ENCODE measurements at places on chromosomes 5 and 9.

GRCh38 chr5:52010454-52010853 lies 627.2 kb downstream of the ISL1 start:
- DNase-seq, result no peak

- DNase-seq, result no peak
Observed at GRCh38 chr5:138542180-138542955, 668 bp downstream of the ETF1 start.

GRCh38 chr9:69829484-69829883 lies 8.9 kb downstream of the CFAP95 start:
- no peak for DNase-seq

DNA sequence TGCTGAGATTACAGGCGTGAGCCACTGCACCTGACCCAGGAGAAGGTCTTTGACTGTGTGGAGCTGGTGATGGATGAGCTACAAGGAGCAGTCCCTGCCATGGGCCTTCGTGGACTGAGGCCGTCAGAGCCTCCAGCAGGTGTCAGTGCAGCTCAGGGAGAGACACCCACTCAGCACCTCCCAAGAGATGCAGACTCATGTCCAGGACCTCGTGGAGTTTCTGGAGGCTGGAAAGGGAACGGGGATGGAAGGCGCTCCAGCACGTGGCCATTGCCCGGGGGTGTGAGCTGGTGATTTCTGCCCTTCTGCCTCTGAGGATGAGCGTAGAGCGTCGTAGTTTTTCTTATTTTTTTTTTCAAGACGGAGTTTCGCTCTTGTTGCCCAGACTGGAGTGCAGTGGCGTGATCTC lies 9.5 kb downstream of the TOR4A start:
- no peak for DNase-seq

DNA sequence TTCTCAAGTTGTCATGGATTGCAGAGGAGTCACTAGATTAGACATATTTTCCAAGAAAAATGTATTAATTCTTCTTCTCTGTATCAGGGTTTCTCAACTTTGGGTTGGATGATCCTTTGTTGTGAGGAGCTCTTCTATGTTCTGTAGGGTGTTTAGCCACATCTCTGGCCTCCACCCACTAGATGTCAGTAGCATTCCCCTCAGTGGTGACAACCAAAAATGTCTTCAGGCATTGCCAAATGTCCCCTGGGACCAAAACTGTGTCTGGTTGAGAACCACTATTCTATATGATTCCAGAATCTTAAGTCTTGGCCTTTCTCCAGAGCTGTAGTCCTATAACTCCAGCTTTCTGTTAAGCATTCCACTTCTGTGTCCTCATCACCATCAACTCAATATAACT lies 220.9 kb downstream of the KIAA0825 start:
- DNase-seq, result no peak

DNA sequence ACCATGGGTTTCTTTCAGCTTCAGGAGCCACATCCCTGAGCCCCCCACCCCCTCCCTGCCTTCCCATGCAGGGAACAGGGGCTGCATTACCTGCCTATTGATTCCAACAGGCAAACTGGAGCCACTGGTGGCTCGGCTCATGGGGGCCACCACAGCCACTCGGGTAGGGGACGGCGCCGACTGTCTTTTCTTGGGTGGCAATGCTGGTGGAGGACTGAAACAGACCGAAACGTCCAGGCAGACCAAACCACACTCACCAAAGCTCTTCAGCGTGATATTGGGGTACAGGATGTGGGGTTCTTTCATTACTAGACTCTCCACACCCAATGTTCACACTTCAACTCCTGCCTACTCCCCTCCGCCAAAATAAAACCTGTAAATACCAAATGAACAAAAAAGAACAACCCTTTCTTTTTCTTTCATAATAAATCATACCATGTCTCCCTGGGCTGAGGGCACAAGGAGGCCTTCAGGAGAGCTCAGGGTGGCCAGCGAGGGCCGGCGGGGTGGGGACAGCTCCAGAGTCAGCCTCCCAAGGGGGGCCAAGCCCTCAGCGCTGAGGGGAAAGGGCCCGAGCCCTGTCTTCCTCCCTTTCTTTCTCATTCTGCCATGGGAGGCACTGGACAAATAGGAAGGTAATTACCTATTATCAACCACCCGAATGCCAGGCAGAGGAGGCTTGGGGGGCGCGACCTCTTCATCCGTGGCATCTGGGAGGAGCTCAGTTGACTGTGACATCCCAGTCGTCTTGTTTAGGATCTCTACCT lies 83.3 kb downstream of the PRRT1B start:
- no peak for DNase-seq

DNA sequence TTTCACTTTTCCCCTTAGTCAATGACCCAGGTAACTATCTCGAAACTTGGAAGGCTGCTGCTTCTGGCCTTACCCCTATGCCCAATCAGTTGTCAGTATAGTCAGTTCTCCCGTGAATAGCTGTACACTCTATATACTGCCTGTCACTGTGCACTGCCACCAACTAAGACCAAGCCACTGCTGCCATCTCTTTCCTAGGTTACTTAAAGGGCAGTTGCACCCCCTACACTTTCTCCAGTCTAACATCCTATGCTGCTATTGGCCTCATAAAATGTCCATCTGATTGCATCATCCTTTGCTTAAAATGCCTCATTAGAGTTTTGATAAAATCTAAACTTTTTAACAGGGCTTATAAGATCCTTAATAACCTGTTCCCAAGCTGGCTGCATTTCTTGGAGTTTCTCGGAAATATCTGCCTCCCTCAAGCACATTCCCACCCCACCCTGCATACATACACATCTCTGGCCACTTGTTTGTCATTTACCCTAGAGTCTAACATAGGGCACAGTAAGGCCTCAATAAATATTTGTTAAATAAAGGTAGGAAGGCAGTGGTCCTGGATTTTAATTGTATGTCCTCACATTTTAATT lies 32.8 kb upstream of the TNFAIP8 start:
- DNase-seq, result no peak

DNA sequence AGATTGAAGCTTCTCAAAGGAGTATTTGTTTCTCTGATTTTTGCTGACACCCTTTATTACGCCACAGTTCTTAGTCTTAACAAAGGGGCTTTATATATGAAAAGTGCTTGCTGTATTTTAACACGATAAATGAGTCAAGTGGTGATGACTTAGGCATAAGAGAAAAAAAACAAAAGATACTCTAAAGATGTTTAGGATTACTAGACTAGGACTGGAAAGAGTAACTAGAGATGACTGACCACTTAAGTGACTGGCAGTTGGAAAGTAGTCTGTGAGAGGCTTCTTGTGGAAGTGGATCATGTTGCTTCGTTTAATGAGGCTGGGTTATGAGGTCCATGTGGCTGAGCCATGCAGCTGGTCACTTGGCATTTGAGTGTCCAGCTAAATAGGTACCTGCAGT lies 69.4 kb upstream of the ACTBL2 start:
- no peak for DNase-seq

DNA sequence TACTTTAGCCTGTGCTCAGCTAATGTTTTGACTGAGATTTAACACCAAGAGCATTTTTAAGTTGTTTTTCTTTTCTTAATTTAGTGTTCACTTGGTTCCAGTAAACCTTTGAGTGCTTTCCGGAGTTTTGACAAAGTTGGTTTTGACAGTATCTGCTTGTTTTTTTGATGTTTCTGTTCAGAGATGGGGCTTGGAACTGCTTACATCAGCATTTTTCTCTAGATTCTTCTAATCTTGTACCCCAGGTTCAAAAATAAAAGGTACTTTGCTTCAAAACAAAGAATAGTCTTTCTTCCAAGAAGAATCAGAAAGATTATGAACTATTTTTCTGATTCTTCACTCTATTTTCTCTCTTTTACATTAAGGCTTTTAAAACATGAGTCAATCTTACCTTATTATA lies 132.2 kb downstream of the DPYSL3 start:
- DNase-seq, result no peak

DNA sequence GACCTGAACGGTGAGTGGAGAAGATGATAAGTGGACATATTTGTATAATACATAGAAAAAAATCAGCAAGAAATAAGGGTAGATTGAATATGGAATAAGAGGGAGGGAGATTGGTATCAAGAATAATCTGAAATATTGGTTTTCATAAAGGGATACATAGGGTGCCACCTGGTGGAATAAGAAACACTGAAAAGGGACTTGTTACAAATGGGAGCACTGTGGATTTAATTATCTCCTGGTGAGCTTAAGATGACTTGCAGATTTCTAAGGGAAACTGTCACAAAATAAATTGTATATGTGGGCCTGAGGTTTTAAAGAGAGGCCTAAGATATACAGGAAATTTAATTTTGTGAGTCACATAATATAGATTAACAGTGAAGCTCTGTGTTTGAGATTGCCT lies 1403.5 kb upstream of the CDH18 start:
- DNase-seq, result peak; percentile 4

DNA sequence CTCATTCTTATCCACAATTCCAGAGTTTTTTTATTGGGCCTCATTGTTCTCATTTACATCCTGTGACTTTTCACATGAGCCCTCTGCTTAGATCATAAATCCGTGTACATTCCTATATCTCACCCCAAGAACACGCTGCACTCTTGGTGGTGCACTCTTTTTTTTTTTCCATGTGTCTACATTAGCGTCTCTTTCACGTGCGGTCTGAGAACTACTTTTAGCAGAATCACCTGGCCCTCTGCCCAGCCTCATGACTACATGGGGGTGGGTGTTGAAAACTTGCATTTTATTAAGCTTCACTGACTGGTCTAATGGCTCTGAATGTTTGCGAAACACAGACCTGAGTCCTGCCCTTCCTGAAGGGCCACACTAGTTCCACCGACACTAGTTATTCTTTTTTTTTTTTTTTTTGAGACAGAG lies 18.6 kb downstream of the C9orf57 start:
- peak; percentile 49 for DNase-seq

DNA sequence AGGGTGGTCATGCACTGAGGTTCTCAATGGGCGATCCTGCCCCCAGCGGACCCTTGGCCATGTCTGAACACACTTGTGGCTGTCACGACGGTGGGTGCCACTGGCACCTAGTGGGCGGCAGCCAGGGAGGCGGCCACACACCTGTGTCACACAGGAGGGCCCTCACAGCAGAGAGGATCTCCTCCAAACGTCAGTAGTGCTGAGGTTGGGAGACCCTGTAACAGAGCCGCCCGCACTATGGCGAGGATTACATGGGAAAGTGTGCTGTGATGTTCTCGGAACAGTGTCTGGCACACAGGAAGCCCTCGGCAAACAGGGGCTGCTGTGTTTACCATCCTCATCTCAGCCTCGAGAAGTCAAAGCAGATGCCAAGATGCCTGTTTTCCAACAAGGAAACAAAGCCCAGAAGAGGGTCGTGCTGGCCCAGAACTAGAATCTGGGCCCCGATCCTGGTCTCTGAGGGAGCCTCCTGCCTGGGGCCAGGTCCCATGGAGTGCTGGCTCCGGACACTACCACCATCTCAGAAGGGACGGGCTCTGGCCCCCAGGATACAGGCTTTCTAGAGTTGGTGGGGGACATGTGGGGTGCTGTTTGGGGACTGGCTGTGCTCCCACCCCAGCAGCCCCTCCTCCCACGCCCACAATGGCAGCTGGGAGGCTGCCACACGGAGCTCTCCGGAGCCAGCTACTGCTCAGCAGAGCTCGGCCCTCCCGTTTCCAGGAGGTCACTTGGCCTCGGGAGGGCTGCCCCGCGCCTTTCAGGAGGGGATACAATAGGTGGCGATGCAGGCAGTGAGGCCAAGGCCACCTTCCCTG lies 48.2 kb downstream of the DBH start:
- no peak for DNase-seq

DNA sequence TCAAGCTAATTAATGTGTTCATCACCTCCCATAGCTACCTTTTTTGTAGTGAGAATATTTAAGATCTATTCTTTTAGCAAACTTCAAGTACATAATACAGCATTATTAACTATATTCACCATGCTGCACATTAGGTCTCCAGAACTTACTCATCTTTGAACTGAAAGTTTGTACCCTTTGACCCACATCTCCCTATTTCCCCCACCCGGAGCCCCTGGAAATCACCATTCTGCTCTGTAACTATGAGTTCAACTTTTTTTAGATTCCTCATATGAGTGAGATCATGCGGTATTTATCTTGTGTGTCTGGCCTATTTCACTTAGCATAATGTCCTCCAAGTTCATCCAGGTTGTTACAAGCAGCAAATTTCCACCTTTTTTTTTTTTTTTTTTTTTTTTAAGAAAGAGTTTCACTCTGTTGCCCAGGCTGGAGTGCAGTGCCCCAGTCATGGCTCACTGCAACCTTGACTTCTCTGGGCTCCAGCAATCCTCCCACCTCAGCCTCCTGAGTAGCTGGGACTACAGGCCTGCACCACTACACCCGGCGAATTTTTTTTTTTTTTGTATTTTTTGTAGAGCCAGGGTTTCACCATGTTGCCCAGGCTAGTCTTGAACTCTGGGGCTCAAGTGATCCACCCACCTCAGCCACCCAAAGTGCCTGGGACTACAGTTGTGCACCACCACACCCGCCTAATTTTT lies 100.4 kb upstream of the SAP30L start:
- DNase-seq, result no peak

- no peak for DNase-seq
Observed at GRCh38 chr9:71886015-71886414, 25.0 kb downstream of the ABHD17B start.

- no peak for DNase-seq
Observed at GRCh38 chr5:147643142-147643541, 133.3 kb upstream of the DPYSL3 start.

- no peak for DNase-seq
Observed at GRCh38 chr5:50320131-50320749, 120.8 kb downstream of the EMB start.

DNA sequence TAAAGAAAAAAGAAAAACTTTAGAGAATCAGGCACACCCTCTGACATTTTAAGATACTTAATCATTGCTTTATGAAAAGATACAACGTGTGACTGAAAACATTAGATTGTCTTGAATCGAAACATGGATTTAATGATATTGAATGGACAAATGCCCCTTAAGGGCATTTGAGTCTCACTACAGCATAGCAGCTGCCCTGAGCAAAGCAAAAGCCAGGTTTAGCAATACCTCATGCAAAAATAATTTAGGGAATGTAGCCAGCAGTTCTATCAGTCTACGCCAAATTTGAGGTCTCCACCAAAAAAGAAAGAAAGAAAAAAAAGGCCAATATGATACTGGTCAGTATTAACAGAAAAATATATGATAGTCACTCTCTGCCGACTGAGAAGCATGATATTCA lies 56.6 kb upstream of the LMNB1 start:
- DNase-seq, result no peak

- no peak for DNase-seq
Observed at GRCh38 chr9:138063785-138064184, 186.2 kb downstream of the CACNA1B start.

DNA sequence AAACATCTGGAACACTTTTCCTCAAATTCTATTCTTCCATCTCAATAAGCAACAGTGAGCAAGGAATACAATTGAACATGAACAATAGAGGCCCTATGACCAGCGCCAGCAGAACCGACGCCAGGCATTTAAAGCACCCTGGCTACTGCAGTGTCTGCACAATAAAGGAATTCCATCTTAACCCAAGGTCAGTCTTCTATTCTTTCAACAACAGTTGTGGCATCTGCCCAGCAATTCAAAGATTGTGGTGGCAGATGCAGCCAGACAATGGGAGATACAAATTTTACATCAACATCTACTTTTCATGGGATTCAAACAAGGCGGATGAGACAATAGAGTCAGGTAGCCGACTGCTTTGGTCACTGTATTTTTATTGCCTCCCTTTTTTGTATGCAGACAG lies 65.9 kb downstream of the ELL2 start:
- DNase-seq, result peak; percentile 79

Measured in astrocyte of the cerebellum (primary cell).